CD4-positive, alpha-beta T cell treated with Interleukin-12 subunit alpha and Interleukin-12 subunit beta, for 1 hour (primary cell): ENCODE measurements at places on chromosomes 2 and 18.

DNA sequence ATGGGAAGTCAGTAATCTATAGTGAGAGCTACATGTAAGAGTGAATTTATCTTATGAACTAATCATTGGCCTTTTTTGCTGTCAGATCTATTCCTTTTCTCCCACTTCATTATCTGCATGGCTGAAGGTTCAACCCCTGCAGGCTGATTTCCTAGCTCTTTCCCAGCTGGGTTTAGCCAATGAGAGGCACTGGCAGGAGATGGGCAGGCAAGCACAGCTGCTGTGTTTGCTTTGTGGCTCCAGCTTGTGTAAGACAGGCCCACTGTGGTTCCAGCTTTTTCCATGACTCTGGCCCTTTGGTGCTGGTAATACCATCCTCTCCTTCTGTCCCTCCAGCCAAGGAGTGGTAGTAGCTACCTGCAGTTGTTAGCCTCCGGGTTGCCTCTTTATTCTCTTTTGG, 248.8 kb downstream of the PLCL1 start:
- DNase-seq = no peak

GRCh38 chr2:95158891-95159619, 593 bp downstream of the ZNF514 start:
- DNase-seq = no peak

DNA sequence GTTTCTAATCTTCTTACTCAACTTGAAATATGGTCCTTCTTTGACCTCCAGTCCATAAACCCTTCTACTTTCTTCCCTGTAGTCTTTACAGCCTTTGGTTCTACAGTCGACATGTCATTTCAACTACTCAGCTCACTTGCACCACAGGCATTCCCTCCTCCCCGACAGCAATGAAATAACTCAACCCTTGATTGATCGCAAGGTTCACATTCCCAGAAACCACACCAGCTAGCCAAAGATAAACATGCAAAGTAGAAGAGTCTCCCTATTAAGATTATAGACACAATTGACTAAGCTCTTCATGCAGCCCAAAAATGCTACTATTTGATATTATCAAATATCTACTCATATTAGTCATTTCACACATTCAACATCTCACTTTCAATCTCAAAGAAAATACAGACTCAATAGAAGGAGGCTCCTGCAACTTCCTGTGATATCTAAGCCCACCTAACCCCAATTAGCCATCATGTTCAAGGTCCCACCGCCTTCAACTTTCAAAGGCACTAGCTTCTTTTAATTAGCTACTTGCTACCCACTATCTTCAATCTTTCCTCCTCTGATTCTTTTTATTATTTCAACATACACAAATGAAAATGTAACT, 50.8 kb downstream of the RTTN start:
- DNase-seq = no peak

GRCh38 chr2:63743982-63744966, 97.4 kb upstream of the UGP2 start:
- no peak for DNase-seq

DNA sequence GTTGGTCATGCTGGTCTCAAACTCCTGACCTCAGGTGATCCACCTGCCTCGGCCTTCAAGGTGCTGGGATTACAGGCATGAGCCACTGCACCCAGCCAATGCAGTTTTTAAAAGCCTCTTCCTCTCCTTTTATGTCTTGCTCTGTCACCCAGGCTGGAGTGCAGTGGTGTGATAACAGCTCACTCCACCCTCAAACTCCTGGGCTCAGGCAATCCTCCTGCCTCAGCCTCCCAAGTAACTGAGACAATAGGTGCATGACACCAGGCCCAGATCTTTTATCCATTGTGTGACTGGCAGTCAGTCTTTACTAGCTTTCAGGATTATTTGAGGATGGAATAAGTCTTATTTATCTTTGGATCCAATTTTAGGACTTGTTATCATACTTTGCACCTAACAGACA, 13.2 kb downstream of the KCTD18 start:
- no peak for DNase-seq
